ENCODE measurements at places on chromosomes 6 and 20.

DNA sequence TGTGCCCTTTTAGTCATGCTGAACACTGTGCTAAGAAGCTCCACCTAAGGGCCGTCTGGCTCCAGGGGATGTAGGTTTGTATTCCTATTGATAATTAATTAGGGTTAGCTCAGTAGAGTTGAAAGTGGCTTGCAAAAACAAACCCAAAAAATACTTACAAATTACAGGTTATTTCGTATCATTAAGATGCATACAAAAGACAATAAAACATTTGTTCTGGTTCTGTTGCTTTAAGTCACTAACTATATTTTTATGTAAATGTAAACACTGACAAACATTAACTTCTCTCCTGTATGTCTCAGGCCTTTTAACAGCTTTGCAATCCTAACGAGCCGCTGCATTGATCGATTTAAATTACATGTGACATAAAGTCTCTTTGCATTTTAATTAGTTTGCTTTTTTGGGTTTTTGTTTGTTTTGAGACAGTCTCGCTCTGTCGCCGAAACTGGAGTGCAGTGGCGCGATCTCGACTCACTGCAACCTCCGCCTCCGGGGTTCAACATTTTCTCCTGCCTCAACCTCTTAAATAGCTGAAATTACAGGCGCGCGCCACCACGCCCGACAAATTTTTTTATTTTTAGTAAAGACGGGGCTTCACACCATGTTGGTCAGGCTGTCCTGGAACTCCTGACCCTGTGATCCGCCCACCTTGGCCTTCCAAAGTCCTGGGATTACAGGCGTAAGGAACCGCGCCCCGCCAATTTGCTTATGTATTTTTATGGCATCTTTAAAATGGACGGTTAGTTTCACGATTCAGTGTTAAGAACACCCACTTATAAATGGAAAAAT lies 110.9 kb downstream of the HFE start:
- DNase-seq: no peak

- no peak for DNase-seq
Measured at GRCh38 chr6:39102071-39102820, 12.7 kb downstream of the SAYSD1 start.

DNA sequence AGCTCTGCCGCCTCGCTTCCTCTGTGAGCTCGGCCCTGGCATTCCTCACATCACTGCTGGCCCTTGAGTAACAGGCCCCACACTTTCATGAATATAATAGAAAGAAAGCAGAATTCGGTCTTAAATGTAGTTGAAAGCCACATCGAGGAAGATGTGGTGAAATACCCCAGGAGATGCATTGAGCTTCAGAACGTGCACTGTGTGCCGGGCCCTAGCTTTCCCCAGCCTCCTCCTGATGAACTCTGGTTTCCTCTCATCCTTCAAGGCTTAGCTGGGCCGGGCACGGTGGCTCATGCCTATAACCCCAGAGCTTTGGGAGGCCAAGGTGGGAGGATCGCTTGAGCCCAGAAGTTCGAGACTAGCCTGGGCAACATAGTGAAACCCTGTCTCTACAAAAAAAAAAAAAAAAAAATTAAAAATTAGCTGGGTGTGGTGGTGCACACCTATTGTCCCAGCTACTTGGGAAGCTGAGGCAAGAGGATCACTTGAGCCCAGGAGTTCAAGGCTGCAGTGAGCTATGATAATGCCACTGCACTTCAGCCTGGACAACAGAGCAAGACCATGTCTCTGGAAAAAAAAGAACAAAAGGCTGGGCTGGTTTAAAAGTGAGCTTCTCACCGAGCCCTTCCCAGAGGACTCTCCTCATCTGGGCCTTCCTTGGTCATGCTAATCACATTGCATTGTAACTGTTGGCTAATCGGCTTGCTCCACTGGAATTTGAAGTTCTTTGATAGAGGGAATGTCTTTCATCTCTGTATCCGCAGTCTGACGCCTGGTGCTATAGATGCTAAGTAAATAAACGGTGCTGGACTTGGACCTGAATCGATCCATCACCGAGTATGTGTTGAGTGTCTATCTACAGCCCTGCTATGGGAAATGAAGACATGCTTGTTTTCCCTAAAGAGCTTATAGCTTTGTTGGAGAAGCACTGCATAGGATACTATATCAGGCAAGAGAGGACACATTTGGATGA lies 43.8 kb upstream of the FOXQ1 start:
- no peak for DNase-seq

DNA sequence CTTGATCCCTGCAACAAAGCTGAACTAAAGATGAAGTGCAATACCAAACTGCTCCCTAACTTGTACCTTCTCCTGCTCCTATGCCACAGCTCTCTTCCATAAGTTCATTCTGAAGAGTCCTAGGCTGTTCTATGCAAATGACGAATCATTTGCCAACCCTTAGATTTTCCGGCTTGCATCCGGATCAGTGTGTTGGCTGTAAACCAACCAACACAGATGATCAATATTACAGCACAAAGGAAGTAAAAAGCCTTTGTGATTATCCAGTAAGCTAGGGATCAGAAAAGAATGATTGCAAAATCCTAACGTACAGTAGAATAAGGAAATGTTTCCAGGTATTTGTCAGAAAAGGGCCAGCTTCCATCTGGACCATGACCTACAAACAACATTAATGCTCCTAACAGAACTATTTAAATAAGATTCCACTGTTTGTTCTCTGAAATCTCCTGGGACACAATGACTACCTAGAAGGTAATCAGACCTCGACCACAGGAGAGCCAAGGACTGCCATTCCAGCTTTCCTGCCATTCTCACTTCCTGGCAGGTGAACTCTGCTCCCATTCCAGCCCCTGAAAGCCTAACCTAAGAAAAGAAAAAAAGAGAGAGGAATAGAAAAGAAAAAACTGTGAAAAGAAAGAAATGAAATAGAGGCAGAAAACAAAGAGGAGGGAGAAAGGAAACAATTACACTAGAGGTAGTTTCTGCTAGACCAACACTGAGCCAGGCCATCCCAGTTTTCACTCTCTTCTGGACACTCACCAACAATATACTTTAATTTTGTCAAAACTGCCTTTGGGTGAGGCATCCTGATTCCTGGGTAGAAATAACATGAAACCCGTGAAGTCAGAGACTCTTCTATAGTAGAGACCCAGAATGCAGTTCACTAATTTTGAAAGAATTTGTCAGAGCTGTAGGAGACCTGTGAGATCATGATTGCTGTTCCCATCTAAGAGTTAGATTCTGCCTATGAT lies 19.7 kb downstream of the GMDS start:
- no peak for DNase-seq

- DNase-seq: no peak
Measured at GRCh38 chr20:30489614-30490003, 767.9 kb upstream of the DEFB115 start.

DNA sequence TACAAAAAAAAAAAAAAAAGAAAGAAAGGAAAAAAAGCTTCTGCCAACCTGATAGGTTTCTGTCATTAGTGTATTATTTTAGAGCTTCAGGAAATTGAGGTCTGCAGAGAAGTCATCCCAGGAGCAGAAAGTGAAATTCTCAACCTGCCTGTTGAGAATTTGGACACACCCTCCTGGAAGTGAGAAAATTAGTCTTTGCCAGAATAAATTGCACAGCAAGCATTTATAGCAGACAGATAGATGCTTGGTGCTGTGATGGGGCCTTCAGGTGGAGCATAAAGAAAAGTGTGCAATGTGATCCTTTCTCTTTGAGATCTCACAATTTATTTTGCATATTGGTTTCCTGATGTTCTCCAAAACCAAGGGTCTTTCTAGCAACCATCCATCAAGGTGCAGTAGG lies 4.7 kb downstream of the BTN2A2 start:
- DNase-seq: no peak

DNA sequence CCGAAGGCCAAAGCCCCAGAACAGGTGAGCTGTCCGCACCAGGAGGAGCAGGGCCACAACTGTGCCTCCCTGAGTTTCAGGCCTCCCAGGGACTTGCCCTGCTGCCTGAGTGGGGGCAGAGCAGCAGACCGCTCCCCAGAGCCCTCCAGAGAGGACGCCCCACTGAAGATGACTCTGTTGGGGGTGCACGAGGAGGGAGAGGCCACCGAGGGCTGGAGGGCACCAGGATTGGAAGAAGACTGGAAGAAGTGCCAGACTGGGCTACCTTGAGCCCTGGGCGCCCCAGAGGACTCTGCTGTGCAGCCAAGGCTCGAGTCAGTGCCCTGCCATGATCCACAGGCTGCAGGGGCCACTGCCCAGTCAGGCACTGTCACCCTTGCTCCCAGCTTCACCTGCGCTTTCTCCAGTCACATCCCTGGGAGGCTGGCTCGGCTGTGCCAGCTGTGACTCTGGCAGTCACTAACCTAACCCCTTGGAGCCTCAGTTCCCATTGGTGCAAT lies 11.3 kb downstream of the CST7 start:
- DNase-seq: no peak

GRCh38 chr20:59576216-59576953 lies 28.0 kb upstream of the PHACTR3 start:
- DNase-seq: no peak

- no peak for DNase-seq
Measured at GRCh38 chr6:116925088-116925794, 48.2 kb downstream of the RFX6 start.

DNA sequence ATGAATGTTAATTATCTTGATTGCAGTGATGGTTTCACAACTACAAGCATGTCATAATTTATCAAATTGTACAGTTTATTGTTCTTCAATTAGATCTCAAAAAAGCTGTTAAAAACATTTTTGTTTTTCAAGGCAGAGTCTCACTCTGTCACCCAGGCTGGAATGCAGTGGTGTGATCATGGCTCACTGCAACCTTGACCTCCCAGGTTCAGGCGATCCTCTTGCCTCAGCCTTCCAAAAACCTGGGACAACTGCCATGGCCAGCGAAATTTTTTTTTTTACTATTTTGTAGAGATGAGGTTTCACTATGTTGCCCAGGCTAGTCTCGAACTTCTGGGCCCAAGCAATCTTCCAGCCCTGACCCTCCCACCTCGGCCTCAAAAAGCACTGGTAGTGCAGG lies 286.1 kb downstream of the RNGTT start:
- no peak for DNase-seq

- DNase-seq: no peak
Measured at GRCh38 chr6:14371530-14371929, 254.0 kb downstream of the CD83 start.

DNA sequence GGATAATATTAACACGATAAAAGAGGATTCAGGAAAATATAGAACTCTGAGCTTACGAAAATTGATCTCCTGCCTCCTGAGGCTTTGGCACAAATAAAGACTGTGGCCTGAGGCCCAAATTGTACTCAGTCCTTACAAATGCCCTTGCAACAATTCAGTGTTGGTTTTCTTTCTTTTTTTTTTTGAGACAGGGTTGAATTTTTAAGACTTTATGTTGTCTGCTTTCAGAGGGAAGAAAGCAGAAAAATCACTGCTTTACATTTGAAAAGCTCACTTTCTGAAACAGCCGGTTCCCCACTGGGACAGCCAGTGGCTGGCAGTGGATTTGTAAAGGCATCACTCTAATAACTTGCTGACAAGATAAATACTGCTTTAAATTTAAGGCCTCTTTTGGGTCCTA lies 290.5 kb downstream of the SLC35F1 start:
- no peak for DNase-seq

DNA sequence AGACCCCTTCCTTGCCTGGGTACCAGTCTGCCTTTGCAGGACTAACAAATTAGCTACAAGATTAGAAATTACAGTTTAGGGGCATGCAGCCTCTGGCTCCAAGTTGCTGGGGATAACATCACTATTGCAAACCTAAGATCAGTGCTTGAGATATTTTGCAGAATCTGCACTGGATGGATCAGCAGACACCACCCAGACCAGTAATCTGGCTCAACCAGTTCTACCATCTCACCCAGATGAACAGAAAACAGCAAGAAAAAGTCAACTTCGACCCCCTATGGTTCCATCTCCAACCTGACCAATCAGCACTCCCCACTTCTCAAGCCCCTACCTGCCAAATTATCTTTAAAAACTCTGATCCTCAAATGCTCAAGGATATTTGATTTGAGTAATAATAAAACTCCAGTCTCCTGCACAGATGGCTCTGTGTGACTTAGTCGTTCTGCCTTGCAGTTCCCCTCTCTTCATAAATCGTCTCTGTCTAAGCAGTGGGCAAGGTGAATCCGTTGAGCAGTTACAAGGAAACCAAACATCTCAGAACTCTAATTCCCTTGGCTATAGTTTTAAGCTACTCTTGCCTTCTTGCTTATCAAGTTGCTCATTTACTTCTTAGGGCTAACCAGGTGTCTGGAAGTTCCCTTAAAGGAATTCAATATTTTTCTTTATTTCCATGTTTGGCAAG lies 16.1 kb upstream of the LMBRD1 start:
- DNase-seq: no peak

DNA sequence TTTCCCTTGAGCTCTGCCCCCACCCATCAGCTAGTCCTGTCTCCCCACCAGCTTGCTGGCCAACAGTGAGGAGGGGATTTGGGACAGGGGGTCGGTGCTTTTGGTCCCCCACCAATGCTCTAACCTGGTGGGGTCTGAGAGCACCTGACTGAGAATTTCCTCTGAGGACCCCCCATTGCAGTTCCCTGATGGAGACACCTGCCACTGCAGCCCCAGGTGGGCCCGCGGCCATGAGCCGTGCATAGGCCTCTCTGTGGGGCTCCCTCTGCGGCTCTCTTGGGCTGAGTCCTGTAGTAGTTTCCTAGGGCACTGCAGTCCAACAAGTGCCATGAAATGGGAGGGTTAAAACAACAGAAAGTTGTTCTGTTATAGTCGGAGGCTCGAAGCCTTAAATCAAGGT lies 172.2 kb upstream of the SNX9 start:
- DNase-seq: no peak

GRCh38 chr6:130368576-130368975 lies 2.8 kb downstream of the TMEM200A start:
- DNase-seq: no peak

DNA sequence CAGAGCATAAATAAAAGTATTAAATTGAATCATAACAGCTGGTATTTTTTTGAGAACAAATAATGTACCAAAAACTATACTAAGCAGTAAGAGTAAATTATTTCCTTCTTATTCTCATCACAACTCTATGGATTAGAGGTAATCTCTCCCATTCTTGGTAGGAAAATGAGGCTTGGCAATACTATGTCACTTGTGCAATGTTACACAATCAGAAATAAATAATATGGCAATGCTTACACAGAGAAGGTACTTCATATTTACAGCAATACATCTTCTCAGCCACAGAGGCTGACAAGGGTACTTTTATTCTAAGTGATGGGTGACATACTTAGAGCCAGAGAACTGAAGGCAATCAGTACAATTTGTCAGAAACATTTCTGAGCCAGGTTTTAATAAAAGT lies 3.9 kb downstream of the DST start:
- DNase-seq: no peak

- no peak for DNase-seq
Measured at GRCh38 chr20:16748308-16748900, at the start of gene OTOR. OTOR (plus strand) TSS chr20:16748358; CDS start chr20:16748402, 44 bp downstream.

DNA sequence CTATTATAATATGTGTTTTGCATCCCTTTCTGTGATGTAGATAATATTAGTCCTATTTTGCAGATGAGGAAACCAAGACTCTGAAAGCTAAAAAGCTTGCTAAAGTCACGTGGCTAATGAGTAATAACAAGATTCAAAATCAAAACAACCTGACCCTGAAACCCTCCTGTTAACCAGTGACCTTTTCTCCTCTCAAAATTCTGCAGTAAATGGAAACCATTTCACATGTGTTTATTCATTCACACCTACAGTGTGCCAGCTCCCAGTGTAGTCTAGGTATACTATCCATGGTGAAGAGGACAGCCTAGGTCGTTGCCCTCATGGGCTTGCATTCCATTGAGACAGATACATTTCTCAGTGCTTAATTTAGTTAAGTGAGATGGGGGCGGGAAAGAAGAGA lies 30.6 kb upstream of the PHACTR2 start:
- no peak for DNase-seq
